ENCODE measurements at places on chromosomes 2 and 18.

DNA sequence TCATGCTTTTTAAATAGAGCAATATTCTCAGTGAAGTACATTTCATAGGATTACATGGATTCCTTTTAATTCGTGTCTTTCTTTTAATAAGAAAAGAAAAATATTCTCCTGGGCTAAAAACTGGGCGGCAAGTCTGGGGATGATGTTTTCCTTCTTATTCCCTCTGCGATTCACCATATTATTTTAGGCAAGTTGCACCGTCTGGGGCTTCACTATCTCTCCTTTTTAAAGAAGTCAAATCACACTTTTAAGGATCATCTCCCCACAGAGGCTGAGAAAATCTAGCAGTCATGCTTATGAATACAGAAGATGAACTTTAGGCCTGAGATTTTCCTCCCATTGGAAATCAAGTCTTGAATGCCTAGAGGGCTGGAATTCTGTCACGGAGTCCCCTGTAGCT, 104.1 kb downstream of the COPS8 start:
- DNase-seq, result no peak

GRCh38 chr2:218754201-218754600, 27.7 kb upstream of the CYP27A1 start:
- DNase-seq, result no peak

- no peak for DNase-seq
These were observed 166.2 kb downstream of the SH3RF3 start for GRCh38 chr2:109295070-109295780.

- DNase-seq, result peak; percentile 93
These were observed at the start of gene ACSL3 for GRCh38 chr2:222860740-222861410. Gene ACSL3 (plus strand): TSS chr2:222861036. CDS start chr2:222908773, 47,737 bp downstream.

GRCh38 chr2:99448556-99448955, 41.3 kb downstream of the REV1 start:
- DNase-seq, result no peak

DNA sequence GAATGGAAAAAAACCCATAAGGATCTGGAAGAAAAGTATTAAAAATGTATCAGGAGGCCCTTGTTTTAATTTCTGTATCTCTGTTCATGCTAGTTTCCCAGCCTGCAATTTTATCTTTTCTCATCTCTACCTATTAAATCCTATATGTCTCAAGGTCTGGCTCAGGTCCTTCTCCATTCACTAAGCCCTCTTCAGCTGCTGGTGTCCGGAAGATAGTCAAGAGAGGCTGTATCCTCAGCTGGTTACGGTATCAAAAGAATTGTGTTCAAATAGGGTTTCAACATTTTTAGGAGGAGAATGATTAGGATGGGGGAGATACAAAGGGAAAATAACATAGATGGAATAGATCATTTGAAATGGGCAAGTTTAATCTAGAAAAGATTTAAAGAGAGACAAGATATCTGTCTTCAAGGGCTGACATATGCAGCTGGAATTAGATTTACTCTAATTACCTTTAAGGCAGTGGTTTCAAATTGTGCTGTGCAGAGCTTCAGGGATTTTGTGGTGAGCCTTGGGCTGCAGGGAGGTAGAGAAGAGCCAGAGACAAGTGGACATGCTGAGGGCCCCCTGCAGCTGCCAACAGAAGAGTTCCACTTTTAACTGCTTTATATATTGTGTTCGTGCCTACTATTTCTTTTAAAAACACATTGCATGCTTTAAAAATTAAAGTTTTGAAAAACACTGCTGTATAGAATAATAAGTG, 24.1 kb downstream of the GREB1L start:
- no peak for DNase-seq

DNA sequence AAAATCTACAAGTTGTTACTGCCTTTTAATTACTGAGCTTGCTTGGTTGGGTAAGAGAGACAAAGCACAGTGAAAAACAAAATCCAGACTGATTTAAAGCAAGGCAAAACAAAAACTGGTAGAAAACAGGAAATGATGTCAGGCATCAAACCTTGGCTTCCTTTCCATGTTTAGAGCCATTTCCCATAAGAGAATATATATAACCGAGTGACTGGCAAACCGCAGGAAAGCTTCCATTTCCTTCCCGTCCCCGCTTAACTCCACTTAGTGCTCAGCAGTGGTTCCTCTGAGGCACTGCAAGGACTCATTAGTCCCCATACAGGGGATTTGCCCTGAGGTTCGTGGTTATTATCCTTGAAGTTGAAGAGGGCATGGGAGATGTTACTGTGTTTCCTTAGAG, 446.3 kb downstream of the LPIN1 start:
- DNase-seq, result peak; percentile 70

DNA sequence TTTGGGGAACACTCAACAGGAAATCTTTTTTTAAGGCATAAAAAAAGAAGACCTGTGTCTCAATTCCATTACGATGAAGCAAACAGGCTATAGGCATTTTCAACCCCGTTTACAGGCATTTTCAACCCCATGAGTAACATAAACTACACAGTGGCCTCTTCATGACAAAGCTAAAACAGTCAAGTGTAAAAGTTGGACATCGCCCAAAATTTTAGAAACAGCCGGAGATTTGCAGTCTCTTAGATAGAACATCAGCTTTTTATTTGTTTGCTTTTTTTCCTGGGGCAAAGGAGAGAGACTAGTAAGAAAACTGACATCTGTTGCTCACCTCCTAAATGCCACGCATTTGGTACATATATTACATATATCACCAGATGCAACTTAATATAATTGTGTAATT, 173.7 kb downstream of the CMPK2 start:
- DNase-seq, result no peak

GRCh38 chr2:28406276-28407096, 13.8 kb downstream of the FOSL2 start:
- DNase-seq, result peak; percentile 38

- no peak for DNase-seq
These were observed 70.7 kb upstream of the BCL2L11 start for GRCh38 chr2:111049792-111050640.

DNA sequence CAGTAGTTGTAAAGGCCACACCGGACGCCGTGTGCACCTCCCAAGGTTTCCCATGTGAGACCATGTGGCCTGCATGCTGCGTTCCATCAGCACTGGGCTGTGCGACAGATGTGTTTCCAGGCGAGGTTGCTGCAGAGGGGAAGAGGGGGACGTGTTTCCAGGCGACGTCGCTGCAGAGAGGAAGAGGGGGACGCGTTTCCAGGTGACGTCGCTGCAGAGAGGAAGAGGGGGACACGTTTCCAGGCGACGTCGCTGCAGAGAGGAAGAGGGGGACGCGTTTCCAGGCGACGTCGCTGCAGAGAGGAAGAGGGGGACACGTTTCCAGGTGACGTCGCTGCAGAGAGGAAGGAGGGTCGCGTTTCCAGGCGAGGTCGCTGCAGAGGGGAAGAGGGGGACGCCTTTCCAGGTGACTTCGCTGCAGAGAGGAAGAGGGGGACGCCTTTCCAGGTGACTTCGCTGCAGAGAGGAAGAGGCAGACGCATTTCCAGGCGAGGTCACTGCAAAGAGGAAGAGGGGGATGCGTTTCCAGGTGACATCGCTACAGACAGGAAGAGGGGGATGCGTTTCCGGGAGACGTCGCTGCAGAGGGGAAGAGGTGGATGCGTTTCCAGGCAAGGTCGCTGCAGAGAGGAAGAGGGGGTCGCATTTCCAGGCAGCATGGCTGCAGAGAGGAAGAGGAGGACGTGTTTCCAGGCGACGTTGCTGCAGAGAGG, 24.5 kb downstream of the NFATC1 start:
- DNase-seq, result no peak

Data from KBM-7 (cell line).